ENCODE measurements at places on chromosomes 16 and 17.

DNA sequence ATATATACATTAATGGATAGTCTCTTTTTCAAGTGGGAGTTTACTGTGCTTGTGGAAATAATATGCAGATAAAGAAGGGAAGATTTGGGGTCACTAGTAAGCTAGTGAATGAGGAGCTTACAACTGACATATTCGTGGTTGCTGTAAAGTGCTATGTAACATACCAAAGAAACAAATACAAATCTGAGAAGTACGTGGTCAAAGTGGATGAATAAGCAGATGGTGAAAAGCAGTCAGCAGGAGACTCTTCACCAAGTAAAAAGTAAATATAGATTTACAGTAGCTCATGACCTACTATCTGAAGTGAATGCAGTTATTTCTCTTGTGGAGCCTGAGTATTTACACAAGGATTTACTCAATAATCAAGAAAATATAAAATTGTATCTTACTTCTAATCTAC lies 136.6 kb upstream of the ELAC2 start:
- no peak for DNase-seq

DNA sequence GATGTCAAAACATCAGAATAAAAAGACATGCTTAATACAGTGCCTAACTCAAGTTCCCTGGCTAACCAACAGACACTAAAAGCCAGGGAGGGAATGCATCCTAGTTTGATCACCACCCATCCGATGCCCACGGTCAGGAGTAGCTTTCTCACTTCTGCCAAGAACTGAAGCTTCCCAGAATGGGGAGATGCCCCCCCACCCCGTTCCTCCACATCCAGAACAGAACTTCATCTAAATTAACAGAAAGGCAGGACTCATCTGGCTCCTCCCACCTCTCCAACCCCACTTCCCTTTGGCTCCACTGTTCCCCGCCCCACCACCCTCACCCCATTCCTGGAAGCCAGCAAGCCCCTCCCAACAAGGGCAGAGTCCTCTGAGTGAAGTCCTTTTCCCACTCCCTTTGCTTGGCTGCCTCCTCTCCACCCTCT lies 33.7 kb downstream of the GDE1 start:
- no peak for DNase-seq

GRCh38 chr16:49799172-49799571 lies 56.7 kb downstream of the ZNF423 start:
- no peak for DNase-seq

GRCh38 chr17:4241535-4241934 lies 22.2 kb downstream of the ANKFY1 start:
- DNase-seq: no peak

GRCh38 chr17:58686980-58687379 lies 4.9 kb downstream of the TEX14 start:
- DNase-seq: no peak

GRCh38 chr17:57744195-57745170 lies 616 bp downstream of the CCDC182 start:
- DNase-seq: no peak

DNA sequence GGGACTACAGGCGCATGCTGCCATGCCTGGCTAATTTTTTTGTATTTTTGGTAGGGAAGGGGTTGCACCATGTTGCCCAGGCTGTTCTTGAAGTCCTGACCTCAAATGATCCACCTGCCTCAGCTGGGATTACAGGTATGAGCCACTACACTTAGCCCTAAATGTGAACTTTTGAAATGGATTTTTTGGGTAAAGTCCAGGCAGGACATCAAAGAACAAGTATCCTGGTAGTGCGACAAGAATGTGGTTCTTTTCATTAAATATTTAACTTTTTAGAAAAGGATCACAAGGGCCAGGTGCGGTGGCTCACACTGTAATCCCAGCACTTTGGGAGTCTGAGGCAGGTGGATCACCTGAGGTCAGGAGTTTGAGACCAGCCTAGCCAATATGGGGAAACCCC lies 15.3 kb upstream of the NBR1 start:
- no peak for DNase-seq

- DNase-seq: no peak
These were observed 6.8 kb downstream of the CDK10 start for GRCh38 chr16:89693289-89693731.

- DNase-seq: no peak
These were observed 8.2 kb upstream of the CLTC start for GRCh38 chr17:59611503-59611902.

DNA sequence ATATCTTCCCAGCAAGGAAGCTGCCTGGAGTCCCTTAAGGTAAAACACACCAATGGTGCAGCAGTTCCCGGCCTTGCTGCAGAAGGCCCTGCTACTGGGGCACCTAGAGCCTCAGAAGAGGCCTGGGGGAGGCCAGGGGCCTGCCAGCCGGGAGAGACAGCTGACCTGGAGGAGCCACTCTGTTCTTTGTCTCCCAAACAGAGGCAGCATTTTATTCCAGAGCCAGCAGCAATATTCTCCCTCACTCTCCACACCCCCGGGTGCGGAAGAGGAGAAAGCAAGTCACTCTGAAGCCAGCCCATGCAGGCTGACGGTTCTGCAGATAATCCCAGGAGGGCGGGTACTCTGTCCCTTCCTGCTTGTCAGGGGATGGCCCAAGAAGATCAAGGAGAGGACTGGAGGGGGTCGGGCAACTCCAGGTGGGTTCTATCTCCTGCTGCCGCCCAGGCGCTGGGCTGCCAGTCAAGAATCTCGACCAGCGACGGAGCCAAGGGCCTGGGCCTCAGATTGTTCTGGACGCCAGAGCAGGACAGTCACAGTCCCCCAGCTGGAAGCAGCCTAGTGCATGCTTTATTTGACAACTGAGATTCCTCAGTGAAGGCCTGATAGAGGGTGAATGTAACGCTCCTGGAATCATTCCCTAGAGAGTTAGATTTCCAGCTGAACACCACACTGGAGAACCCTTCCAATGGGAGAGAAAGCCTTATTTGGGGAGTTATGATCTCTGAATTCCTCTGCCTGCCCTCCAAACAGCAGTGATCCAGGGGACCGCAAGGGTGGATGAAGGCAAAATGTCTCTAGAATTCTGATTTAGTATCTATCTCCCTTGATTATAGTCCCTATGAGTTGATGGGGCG lies 1.1 kb upstream of the KIFC3 start:
- DNase-seq: no peak

DNA sequence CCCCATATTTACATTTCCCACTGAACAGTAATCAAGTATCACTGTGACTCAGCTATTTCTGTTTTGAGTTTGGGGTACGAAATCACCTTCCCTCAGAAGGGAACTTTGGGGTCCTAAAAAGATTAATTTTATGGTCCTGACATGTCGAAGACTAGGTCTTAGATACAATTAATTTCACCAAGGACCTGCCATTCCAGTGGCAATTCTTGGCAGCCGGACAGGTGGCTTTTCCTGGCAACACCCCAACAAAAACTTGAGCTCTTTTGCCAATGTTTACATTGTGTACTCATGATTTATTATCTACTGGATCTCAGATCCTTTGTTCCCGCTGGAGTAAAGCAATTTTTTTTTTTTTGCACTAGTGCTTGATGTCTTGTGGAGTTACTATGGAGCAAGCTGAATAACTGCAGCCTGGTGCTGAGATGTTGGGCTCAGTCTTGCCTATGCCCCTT lies 14.4 kb downstream of the SLFN5 start:
- DNase-seq: peak; percentile 83

- no peak for DNase-seq
These were observed 112.6 kb upstream of the LHX1 start for GRCh38 chr17:36824678-36825101.

DNA sequence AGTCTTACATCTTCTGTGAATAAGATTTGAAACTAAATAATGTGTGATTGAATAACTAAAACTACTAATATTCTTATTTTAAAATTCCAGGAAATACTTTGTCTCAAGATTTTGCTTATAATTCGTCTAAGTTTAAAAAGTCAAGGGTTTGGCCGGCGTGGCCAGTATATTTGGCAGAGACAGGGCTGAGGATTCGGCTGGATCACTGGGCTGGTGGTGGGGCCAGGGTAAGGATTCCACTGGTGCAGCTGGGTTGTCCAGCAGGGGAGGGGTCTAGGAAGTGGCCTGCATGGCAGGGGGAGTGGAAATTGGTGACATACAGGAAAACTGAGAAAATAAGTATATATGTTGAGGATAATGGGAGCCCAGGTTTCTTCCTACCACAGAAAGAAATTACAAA lies 75.7 kb downstream of the MYO1D start:
- no peak for DNase-seq

- DNase-seq: no peak
These were observed 238.4 kb downstream of the CEP112 start for GRCh38 chr17:65953316-65954147.

DNA sequence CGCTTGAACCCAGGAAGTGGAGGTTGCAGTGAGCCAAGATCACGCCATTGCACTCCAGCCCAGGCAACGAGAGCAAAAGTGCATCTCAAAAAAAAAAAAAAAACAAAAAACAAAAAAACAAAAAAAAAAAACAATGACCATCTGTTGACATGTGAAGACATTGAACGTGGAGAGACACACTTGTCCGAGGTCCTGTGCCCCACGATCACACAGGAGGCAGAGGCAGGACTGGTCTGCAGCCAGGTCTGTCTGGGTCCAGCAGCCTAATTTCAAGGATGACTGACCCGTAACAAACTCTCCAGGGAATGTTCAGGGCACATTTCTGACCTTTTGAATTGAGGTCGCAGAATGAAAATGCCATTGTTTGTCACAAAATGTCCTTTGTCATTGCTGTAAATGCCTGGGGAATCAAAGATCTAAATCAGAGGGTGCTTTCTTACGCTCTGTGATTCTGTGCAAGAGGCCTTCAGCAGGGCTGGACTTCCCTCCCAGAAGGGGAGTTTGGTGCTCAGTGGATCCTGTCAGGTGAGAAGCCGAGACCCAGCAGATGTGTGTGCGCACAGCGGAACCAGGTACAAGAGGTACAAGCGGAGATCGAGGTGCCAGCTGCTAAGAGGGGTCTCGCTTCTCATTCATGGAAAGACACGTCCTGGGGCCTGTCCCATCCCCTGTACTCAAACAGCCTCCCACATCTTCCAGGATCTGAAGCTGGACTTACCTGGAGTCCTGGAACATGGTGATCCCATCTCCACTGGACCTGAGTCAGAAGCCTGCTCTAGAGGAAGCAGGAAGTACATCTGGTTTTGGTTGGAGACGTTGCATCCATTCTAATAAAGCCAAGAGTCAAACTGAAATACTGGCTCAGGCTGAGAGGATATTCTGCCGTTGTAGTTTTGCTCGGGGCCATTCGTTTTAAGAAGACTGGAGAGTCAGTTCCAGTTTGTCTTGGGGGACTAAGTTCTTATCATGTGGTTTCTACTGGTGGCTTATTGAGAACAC lies 95.8 kb downstream of the IRF8 start:
- DNase-seq: no peak

DNA sequence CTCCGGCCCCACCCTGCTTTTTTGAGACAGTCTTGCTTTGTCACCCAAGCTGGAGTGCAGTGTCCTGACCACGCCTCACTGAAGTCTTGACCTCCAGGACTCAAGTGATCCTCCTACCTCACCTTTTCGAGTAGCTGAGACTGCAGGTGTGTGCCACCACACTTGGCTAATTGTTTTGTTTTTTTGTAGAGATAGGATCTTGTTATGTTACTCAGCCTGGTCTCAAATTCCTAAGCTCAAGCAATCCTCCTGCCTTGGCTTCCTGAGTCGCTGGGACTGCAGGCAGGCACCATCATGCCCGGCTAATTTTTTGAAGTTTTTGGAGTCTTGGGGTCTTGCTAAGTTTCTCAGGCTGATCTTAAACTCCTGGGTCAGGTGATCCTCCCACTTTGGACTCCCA lies 206.7 kb downstream of the SHISA9 start:
- no peak for DNase-seq

DNA sequence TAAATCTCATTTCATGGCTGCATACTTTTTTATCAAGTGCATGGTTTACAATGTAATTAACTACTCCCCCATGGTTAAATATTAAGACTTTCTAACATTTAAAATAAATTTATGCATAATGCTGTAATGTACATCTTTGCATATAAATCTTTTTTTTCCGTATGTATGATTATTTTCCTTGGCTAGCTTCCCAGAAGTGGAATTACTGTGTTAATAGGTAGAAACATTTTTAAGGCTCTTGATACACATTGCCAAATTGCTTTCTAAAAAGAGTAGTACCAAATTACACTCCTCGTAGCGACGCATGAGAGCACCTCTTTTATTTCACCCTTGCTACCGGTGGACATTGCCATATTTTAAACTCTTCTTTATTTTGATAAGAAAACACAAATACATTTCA lies 141.1 kb downstream of the DNAH9 start:
- DNase-seq: no peak

DNA sequence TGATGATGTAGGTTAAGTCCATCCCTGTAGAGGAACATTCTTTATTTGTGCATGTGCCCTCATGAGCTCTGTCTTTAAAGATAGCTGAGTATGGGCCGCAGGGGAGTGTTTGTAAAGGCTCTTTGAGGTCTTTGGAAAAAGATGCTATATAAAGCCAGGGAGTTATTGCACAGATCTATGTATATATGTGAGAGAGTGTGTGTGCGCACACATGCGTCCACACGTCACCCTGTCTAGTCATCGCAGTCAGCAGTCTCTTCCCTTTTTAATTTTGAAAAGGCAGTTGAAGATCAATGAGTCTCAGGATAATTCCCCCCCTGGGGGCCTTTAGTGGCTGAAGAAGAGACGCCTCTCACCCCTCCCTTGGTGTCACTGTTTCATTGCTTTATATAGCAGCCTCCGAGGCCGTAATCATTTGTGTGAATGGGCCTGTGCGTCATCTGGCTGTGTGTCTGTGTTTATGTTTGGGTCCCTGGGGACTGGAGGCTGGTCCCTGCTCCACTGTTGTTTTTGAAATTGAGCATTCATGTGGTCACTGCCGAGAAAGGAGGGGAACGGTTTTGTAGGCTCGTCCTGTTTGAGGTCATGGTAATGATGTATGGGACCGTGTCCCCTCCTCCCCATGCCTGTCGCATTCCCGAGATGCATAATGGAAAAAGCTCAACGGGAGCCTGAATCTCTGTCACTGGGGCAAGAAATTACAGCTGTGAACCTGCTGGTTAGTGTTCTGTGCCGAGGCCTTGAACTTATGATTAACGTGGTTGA lies 143.9 kb downstream of the SNX29 start:
- peak; percentile 22 for DNase-seq

DNA sequence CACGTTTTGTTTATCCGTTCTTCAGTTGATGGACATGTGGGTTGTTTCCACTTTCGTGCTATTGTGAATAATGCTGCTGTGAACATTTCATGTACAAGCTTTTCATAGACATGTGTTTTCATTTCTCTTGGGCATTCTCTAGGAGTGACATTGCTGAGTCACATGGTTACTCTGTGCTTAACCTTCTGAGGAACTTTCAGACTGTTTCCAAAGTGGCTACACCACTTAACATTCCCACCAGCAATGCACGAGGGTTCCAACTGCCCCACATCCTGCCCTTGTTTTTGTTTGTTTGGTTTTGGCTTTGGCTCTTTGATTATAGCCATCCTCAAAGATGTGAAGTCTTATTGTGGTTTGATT lies 14.2 kb upstream of the PEMT start:
- DNase-seq: no peak
